ENCODE measurements at places on chromosomes 5 and 9. TPM values are rescaled to one million over a fixed set of nuclear protein-coding genes. Genes with fewer than 3 reads are reported as not detected.

GRCh38 chr5:77845324-77845646 lies 69.1 kb upstream of the TBCA start:
- no peak for DNase-seq

- no peak for DNase-seq
Observed at GRCh38 chr5:151498395-151499155, 51.2 kb downstream of the SLC36A1 start.

DNA sequence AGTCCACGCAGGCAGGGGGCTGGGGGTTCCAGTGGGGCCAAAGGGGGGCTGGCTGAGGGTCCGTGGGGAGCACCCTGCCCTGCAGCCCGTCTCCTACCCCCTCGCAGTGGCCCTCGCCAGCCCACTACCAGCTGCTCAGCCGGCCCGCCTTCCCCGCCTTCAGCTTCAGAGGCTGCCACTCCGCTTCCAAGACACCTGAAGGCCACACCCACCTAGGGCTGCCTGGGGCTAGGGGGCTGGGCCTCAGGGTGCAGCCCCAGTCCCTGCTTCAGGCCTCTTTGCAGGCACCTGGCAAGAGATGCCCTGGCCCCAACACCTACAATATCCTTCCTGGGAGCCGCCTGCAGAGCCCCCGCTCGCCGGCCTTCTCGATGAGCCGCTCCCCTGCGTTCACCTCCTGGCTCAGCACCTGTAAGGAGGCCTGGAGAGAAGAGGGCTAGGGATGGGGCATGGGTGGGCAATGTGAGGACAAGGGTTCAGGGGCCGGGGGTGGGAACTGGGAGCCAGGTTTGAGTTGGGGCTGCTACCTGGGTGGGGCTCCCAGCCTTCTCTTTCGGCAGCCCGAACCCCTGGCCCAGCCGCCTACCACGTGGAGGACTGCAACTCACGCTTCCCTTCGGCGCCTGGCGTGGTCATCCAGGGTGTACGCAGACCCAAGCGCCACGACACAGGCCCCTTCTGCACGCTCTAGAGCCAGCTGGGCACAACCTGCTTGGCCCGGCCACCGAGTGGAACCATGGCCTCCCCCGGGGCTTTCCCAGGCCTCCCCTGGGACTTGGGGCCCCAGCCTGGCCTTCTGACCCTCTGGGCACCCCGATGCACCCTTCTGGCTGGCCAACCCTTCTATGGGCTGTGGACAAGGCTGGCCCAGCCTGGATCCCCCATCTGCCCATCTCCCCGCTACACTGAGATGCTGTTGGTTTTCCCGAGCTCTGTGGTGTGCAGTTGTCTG lies 1.7 kb downstream of the STPG3 start:
- peak; percentile 76 for DNase-seq

GRCh38 chr9:91740701-91741100 lies 209.3 kb downstream of the ROR2 start:
- DNase-seq, result no peak

SCGB3A2 gene
- not detected for total RNA-seq

FBXW5 gene
- total RNA-seq, result 63.3 TPM

PLAC8L1 gene
- 1.7 TPM for total RNA-seq

ENHO gene
- 0.46 TPM for total RNA-seq

DNA sequence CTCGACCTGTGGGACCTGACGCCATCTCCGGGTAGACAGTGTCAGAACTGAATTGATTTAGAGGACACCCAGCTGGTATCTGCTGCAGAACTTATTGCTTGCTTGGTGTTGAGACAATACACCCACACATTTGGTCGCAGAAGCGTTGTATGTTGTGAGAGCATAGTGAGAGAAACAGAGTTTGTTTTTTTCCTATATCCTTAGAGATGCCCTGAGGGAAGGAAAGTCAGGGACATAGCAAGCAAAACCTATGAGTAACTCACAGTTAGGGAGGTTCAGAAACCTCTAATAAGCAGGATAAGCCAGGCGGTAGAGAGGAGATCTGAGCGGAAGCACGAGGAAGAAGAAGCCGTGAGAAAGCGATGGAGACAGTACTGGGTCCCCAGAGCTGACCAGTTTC lies 59.8 kb downstream of the PTCD2 start:
- no peak for DNase-seq

DNA sequence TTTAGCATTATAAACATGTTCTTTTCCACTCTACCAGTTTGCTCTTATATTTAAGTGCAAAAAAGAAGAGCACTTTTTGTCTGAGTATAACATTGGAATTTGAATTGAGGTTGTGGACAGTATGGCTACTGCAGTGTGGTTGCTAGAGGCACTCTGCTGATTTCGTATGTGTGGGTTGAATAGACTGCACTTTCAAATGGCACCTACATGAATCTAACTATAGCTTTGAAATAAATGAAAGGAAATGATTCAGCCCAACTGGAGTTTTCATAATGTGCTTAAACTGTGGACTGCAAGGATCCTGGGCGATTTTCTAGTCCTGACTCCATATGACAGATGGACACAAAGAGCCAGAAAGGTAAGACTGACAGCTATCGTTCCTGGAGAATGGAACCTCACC lies 657.6 kb upstream of the RIOK2 start:
- DNase-seq, result no peak

DNA sequence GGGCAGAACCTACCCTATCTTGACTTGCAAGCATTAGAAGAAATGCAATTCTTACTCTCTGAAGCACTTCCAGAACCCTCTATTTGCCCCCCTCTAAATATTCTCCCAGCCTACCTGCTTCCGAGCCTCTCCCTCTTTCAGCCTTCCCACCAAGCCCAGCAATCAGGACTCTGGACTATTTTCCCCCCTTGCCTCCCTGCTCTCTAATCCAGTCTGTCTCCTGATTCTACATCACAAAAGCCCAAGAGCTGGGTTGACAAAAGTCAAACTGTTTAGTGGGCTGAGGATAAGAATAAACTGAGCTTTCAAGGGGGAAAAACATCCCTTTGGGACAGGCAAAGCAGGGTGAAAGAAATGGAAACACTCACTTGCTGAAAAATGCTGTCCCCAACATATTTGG lies 123.2 kb upstream of the KIF2A start:
- no peak for DNase-seq

DNA sequence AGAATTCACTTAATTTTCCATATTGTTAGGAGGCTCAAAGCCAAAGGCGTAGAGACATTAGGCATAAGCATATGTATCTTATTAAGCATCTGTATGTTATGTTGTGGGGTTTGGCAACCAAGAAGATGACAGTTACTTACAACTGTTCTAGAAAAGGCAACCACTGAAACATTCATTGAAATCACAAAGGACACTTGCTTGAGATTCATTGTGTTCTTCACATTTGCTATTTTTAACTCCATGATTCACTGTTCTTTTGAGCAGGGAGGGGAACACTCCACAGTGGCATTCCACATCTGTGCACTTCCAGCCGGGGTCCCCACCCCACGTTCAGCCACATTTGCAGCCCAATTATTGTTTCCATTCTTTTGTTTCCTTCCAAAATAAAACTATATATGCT lies 107.1 kb downstream of the PALM2AKAP2 start:
- DNase-seq, result no peak

DNA sequence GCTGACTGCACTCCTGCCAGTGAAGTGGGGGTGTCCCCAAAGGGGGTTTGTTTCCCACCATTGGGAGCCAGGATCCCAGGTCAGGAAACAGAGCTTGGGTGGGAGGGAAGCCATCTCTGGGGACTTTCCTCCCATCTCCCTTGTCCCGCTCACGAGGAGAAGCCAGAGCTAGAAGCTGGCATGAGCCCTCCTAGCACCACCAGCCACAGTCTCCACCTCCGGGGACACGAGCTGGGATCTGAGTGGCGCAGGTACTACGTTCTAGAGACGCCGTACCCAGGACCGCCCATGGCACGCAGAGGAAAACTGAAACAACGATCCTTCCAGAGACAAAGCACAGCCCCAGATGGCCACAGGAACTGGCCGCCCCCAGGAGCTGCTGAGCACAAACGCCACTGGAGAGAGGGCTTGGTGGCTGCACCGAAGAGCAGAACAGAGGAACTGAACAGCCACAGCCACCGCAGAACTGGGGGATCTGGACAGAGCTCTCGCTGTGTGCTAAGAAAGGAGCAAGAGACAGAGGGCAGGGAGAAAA lies 29.8 kb downstream of the ADAMTS2 start:
- no peak for DNase-seq

CDC37L1 gene
- total RNA-seq, result 11.1 TPM

DNA sequence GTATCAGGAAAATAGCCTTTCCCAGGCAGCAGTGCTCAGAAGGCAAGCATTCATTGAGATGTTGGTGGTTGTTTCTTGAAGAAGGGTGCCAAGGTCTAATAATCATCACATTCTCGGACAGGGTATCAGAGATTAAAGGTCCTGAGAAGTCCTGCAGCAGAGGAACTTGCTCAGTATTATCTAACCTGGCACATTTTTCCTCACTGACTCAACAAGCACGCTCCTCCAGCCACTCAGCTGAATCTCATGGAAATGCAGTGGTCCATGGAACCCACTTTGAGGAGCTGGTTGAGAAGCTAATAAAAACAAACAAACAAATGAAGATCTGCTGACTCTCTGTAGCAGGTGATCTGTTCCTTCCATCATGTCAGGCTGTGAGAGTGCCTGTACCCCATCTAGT lies 35.3 kb upstream of the ICE1 start:
- no peak for DNase-seq

CARTPT gene
- total RNA-seq, result not detected

SPINK13 gene
- total RNA-seq, result not detected

GRCh38 chr9:120177121-120177520 lies 402.8 kb downstream of the CDK5RAP2 start:
- no peak for DNase-seq

DNA sequence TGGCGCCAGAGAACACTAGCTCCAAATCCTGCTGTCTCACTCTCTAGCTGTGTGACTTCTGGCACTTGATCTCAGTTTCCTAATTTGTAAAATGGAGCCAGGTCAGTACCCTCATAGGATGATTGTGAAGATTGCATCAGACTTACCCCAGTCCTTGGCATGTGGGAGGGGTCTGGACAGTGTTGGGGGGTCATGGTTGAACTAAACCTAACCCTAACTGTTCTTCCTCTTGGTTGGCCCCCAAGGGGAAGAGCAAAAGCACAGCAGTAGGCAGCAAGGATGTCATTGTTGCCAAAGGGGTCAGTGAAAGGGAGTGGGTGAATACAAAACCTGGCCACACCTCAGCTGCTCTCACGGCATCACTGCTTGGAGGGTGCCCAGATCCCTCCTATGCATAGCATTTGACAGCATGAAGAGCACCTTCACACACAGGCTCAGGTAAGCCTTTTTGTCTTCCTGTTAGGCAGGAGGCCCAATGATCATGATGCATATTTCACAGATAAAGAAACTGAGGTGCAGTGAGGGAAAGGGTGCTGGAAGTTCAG lies 15.7 kb upstream of the CXCL14 start:
- no peak for DNase-seq

INSL4 gene
- not detected for total RNA-seq

- no peak for DNase-seq
Observed at GRCh38 chr5:91277093-91277626, 106.0 kb downstream of the ARRDC3 start.

DNA sequence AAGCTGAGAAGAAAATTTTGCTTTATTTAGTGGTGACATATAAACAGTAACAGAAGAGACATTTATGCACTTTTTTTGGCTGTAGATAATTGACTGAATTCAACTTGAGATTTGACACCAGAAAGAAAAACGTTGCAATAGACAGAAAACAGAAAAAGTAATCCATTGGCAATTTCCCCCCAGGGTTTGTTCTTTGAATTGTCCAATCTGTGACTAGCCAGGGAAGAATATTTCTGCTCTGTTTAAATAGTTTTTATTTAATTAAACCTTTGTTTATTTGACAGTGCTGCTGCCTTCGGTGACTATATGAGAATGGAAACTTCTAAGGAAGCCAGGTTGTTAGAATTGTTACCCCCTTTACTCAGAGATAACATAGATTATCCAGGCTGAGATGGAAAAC lies 210.6 kb downstream of the DEPDC1B start:
- DNase-seq, result no peak

MSX2 gene
- not detected for total RNA-seq

DNA sequence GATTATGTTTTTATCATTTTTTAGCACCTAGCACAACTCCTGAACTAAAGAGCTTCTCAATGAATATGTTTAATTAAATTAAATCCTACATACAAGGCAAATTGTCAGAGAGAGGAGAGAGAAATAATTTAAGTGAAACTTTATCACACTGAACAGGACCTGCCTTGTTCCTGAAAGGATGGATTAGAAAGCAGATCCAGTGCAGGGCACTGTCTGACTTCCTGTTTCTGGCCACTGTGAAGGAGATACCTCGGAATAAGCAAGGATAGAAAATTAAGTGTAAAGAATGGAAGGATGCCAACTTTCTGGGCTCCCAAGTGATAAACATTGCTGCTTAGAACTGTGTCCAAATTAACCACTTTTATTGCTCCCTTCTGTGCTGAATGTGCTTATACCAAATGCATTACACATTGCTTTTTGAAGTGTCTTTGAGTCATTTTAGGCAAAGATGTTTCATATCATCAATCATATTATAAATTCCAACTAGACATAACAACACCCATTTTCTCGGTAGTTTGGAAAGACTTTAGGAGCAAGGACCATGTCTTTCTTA lies 89.1 kb upstream of the SPDL1 start:
- no peak for DNase-seq

DNA sequence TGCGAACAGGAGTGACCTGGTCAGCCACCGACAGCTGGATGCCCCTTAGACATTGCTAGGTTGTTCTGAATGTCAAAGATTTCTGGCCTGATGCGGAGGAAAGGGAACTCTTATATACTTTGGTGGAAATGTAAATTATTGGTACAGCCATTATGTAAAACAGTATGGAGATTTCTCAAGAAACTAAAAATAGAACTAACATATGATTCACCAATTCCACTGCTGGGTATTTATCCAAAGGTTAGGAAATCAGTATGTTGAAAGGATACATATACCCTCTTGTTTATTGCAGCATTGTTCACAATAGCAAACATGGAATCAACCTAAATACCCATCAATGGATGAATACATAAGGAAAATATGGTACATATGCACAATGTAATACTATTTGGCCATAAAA lies 31.8 kb downstream of the DMRT3 start:
- no peak for DNase-seq

FAM153A gene
- 4.7 TPM for total RNA-seq

STPG3 gene
- total RNA-seq, result 1.7 TPM

F2RL1 gene
- not detected for total RNA-seq

DRD1 gene
- total RNA-seq, result not detected

DNA sequence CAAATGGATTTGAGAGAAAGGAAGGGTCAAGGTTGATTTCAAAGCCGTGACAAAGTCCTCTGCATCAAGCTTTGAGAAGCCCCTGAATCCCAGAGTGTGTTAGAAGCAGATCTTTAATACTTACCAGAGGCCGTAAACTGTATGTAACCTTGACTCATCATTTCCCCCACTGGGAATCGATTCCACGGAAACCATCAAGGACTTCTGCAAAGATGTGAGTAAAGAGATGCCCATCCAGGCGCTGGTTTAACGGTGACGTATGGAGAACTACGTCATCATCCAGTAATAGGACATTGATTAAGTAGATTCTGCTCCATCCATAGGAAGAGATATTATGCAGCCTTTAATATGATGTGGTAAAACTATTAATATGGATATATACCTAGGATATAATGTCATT lies 1.6 kb downstream of the RNF183 start:
- no peak for DNase-seq

- DNase-seq, result no peak
Observed at GRCh38 chr5:84445049-84445685, 60.5 kb upstream of the EDIL3 start.

- no peak for DNase-seq
Observed at GRCh38 chr5:82073179-82073578, 101.4 kb downstream of the ATG10 start.

Data from OCI-LY7 (cell line).